ENCODE measurements at places on chromosomes 7 and 10. TPM values are rescaled to one million over a fixed set of nuclear protein-coding genes. Genes with fewer than 3 reads are reported as not detected.

ARHGAP22 gene
- polyA plus RNA-seq = 1.3 TPM

PRKAR2B gene
- polyA plus RNA-seq = 6.4 TPM

PAX2 gene
- not detected for polyA plus RNA-seq

ZNF680 gene
- polyA plus RNA-seq = 10.7 TPM

ANKRD30A gene
- polyA plus RNA-seq = not detected

All from hindlimb muscle (tissue), 1 donor.